ENCODE measurements at places on chromosomes 3 and 15.

- no peak for DNase-seq
These were observed 20.2 kb downstream of the PLEKHO2 start for GRCh38 chr15:64861960-64862359.

DNA sequence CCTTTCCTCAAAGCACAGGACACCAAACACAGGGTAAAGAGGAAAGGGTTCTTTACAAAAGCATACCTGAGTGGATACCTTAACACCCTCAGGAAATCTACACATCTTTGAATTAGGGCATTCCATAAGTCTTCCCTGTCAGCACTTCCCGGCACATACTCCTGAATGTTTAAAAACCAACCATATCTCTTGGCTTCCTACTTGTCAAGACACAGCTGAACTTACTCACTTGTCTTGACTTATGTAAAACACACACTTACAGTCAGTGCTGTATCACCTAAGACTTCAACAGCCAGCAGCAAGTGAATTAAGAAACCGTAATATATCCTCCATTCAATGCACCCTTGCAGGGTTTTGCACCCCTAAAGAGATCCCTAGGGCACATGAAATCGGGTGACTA lies 17.5 kb downstream of the IL1RAP start:
- no peak for DNase-seq

DNA sequence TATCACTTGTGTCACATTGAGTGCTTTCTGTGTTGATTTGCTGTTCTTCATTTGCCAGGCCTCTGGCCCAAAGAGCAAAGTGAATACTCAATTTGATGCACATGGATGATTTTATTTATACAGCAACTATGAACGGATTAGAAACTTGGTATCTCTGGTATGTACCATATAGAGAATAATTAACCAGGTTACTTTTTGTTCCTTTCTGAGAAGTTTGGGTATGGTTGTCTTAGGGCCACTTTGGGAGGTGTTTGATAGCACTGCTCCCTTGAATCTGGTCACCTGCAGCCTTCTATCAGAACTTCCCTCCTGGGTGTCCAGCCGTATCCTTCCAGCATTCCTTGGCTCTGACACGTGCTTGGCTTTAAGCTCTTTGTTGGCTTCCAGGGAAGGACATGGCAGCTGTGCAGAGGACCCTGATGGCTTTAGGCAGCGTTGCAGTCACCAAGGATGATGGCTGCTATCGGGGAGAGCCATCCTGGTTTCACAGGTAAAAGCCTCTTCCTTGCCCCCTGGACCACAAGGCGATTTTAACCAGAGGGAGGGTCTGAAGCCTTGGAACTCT lies 12.7 kb downstream of the TAGLN3 start:
- no peak for DNase-seq

GRCh38 chr3:58953288-58953687 lies 96.5 kb downstream of the CFAP20DC start:
- DNase-seq, result no peak

GRCh38 chr3:68681766-68682165 lies 250.6 kb downstream of the TAFA4 start:
- DNase-seq, result no peak

DNA sequence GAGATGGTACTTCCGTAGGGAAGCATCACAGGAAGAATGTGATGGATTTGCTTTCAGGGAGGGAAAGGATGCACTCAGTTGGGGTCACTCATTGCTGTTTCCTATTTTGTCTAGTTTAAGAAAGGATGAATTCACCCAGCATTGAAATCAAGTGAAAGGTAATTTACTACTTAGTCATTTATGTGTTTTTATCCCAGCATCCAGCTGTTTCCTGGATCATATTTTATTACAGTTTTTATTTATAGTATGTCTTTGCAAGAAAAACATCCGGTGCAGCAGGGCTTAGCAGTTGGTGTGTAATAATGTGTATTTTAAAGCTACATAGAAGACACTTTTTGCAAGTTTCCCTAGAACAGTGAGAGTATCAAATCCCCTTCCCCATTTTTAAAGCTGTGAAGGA lies 37.4 kb upstream of the GOLGA8B start:
- DNase-seq, result peak; percentile 56

DNA sequence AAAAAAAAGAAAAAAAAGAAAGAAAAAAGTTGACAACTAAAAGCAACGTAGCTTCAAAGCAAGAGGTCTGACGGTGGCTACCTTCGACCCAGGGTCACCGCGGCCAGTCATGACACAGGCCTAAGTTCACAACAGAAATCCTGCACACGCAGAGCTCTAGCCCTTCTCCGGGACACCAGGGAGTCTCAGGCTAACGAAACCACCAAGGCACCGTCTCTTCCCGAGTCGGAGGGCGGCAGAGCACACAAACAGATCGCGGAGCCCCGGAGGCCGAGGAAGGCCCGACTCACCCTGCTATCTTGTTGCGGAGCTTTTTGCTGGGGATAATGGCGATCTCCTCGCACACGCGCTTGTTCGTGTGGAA lies 584 bp downstream of the RPS17 start:
- no peak for DNase-seq

DNA sequence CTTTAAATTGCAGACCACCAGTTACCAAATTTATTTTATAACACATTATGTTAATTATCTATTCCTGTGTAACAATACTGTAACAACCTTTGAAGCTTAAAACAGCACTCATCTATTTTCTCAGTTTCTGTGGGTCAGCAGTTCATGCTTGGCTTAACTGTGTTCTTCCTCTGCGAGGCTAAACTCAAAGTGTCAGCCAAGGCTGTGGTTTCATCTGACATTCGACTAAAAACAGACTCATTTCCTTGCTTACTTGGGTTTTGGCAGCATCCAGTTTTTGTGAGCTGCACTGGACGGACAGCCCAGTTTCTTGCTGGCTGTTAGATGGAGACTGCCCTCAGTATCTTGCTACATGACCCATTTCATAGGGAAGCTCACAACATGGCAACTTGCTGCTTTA lies 247.3 kb upstream of the KCNH8 start:
- DNase-seq, result no peak

DNA sequence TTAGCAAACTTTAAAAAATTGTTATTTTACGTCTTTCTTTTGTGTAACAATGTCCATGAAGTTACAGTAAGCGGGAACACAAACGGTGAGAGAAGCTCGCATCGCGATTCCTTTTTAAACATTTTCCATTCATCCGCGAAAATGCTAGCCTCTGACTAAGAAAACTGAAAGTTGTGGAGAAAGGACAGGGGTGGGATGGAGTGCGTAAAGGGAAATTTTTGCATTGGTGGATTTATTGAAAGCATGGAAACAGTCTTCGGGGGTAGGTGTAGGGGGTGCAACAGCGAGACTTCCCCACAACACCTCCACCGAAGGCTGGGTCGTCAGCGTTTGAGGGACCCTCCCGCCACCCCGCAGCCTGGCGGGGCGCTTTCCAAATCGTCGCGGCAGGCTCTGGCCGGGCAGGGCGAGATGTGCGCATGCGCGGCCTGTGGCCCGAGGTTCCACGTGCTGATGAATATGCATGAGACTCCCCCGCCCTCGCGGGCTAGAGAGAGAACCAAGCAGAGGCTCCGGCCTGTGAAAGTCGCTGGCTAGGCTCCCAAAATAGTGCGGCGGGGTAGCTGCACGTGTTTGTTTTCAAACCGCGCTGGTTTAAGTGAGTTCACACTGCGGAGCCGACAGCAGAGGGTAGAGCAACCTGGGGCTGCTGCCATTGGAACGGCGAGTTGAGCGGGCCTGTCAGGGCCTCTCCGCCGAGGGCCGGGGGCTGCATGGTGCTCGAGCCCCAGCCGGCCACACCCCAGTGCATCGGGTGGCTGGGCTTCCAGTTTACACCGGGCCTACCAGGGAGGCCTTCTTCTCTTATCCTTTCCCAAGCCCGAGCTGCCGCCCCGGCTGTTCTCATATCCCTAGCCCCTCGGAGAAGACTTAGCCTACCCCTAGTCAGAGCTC lies 9.9 kb downstream of the ZIC1 start:
- peak; percentile 80 for DNase-seq

DNA sequence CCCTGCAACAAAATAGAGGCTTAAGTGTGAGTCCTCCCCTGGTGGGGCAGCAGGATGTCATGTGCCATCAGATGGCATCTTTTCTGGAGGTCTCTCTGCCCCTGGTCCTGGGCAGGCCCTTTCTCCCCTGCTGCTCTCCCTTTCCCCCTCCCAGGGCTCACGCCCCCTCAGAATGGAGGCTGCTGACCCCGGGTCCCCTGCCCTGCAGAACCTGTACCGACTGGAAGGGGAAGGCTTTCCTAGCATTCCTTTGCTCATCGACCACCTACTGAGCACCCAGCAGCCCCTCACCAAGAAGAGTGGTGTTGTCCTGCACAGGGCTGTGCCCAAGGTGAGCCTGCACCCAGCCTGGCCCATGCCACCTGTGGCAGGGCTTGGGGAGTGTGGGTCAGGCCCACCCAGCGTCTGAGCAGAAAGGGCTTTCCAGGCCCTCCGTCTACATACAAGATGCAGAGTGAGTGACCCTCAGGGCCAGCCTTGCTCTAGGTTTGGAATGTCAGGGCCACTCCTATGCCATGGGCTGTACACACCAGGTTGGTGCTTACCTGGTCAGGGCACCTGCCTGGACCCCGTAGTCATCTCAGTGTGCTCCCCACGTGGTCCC lies 7.1 kb downstream of the FES start:
- no peak for DNase-seq

DNA sequence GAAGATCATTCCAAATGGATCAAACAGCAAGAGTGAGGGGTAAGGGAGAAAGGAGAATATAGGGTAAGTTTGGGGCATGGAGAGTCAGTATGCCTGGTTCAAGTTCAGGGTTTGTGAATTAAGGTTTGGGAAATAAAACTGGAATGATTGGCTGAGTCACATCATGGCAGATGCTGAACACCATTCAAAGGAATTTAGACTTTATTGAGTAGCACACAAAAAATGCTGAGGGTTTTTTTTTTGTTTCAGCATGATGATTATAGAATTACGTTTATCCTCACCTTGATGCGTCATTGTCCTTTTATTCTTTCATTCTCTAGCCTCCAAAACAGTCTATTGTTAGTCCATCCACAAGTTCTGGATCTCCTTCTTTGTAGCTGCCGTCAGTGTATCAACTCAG lies 220.0 kb upstream of the UMPS start:
- DNase-seq, result no peak

DNA sequence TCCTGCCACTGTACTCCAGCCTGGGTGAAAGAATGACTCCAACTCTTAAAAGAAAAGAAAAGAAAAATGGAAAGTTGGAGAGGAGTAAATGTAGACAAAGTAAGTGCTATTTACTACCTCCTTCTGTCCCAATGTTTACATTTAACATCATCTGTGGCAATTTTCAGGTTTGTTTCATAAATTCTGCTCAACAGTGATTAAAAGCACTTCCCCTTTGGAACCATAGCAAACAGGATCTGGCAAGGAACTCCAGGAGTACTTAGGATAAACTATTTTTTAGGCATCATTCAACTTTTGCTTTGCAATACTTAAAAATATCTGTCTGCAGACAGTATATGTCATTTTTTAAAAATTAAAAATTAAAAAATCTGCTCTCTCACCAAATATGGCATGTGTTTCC lies 5.5 kb upstream of the CX3CR1 start:
- no peak for DNase-seq

DNA sequence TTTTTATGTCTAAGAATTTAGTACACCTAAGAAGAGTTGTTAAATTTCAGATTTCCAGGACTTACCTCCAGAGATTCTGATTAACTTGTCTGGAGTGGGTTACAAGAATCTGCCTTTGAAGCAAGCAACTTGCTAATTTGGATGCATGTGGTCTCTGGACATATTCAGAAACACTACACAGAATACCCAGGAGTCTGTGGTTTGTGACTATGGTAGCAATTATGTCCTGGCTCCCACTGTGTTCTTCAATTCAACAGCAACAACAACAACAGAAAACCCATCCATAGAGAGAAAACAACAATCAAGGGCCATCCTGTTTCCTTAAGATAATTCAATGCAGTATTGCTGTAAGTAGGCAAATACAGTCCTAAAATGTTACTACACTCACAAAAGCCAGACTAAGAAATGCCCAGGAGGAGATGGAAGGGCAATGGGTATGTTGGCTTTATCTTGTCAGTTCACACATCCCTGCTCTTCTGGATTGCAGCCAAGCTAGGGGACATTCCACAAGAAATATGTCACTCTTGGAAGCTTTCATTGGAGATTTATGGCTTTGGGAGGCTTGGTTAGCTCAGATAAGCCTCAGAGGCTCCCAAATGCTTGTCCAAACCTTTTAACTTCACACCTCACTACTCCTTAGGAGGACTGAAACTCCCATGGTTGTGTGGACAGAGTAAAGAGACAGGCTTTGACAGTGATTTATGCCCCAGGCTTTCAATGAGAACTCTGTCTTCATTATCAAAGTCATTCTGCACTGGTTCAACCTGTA lies 99.4 kb upstream of the MRPL3 start:
- no peak for DNase-seq

- DNase-seq, result peak; percentile 85
These were observed 1.2 kb downstream of the B2M start for GRCh38 chr15:44712346-44713005.

- no peak for DNase-seq
These were observed 35.0 kb downstream of the TNK2 start for GRCh38 chr3:195873281-195873887.

DNA sequence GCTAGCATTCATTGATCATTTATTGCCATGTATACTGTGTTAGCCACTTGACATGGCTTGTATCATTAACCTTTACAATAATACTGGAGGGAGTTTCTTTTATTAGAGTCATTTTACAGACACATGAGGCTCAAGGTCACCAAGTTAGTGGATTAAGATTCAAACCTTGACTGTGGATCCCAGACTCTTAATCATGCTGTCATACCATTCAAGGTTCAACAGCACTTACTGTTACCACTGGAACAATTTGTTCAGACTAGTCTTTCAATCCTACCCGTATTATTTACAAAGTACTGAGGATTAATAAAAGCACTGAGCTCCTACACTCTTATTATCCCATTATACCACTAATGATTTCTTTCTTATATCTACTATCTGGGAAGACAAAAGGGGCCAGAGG lies 1.2 kb downstream of the COX17 start:
- DNase-seq, result no peak

- DNase-seq, result no peak
These were observed 43.9 kb downstream of the DGKG start for GRCh38 chr3:186318135-186318534.

GRCh38 chr15:69941706-69942495 lies 155.8 kb downstream of the TLE3 start:
- no peak for DNase-seq

DNA sequence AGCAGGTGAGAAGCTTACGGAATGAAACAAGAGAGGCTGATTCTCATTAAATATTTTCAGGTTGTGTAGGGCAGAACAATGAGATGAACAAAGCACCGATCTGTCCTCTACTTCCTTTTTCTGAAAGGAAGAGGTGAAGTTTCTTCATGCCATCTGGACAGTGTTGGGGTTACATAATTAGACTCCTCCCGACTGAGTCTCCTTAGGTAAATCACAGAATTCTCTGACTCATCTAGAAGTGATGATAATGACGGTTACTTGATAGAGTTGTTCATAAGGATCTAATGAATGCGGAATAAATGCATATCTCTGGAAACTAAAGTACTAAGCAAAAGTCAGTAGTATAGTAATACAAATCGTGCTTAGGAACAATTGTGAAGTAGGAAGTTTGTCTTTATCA lies 21.2 kb downstream of the CRTC3 start:
- peak; percentile 73 for DNase-seq

Data from MV-4-11 (cell line).